ENCODE measurements at places on chromosomes 16 and 17.

GRCh38 chr17:2975469-2975958 lies 87.9 kb downstream of the OR1D5 start:
- no peak for DNase-seq

DNA sequence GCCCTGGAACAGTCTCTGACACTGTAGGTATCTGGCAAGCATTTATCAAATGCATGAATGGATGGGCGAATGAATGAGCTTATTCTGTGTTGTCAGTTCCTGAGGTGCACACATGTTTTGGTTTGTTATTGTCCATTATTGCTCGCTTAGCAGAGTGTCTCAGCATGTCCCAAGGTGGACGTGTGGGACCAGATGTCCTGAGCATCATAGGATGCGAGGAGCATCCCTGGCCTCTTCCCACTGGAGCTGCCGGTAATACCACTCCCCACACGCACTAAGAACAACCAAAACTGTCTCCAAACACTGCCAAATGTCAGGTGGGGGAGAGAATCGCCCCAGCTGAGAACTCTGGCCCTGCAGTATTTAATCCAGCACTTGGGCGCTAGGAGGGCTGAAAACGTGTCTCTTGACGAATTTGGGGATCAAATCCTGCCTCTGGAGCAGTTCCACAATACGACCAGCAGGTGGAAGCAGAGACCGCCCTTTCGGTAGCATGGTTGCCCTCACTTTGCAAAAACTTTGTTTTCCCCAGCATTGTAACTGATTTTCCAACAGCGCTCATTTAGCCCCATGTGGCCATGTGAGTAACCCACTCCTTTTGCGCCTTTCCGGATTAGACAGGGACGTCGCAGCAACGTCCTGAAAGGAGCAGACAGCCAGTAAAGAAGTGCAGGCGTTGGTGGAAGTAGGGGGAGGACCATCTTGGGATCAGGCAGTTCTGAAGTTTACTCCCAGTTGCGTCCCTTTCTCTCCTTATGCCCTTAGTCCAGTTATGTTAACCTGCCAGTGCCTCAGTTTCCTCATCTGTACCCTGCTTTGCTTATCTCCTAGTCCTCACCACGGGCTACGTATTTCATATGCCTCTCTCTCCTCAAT lies 22.7 kb downstream of the TMEM114 start:
- no peak for DNase-seq

GRCh38 chr16:88601313-88602036 lies 31.3 kb downstream of the ZC3H18 start:
- DNase-seq: no peak

DNA sequence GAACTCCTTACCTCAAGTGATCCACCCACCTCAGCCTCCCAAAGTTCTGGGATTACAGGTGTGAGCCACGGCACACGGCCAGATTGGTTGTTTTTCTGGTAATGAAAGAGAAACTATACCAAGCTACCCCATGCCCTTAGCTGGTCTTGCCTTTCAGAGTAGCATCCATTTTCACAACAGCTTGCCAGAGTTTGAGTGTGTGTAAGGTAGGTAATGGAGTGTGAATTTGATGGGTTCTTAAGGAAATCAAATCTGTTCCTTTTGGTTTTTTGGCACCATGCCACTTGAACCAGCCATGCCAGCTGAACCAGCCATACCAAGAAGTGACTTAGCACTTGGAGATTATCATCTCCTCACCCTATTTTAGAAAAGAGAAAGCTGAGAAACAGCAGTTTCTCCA lies 5.1 kb downstream of the CALCOCO2 start:
- DNase-seq: no peak

DNA sequence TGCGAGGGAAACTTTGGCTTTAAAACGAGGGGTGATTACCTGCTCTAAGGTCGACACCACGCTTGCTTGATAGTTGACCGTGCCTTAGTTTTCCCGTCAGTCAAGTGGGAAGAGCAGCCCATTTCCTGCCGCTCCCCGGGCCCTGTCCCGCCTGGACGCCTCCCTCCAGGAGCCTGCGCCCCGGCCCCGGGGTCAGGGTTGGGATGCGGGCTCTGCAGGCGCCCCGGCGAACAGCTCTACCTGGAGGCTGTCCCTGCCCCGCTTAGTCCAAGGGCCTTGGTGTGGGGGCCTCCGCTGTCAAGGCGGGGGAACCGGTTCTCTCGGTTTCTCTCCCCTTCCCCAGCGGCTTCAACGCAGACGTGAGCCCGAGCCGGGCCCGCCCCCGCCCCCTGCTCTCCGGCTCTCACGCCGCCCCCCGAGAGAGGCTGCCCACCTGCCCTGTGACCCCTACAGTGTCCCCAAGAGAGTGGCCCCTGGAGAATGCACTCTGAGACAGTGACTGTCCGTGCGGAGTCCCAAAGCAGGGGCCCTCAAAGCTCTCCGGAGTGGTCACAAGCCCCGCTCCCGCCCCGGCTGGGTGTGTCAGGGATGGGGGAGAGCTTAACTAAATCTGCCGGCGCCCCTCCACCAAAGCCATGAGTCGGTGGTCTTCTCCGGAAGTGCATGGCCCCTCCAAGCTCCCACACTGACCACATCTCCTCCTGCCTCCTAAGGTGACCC lies 117.4 kb upstream of the SMURF2 start:
- DNase-seq: no peak

DNA sequence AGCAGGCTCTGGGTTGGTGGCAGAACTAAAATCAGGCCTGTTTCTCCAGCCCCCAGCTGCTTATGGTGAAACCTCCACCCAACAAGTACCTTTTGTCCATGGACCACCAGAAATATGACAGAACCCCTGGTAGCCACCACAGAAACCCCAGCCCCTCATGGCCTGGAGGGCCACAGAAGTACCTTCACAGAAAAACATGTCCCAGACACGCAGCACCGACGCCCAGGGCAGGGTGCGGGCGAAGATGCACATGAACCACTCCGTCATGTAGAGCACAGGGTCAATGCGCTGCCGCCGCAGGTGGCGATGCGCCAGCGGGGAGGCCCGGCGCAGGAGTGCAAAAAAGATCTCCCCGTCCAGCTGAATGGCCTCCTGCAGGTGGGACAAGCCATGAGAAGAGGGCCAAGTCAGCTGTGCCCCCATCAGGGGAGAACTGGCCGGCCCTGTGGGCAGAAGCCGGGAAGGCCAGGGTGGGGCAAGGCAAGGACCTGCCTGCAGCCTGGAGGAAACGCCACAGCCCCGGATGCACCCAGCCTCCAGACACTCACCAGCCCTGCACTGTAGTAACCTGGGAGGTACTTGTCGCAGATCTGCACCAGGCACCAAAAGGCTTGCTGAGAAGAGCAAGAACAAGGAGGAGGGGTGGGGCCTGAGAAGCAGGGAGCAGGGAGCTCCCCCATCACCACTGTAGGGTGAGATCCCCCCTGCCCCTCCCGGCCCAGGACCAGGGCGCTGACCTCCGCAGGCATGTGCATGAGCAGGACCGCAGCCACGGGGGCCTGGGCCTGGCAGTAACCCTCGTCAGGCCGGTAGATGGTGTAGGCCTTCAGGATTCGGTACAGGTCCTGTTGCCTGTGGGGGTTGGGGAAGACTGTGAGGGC lies 4.1 kb upstream of the CD2BP2 start:
- DNase-seq: peak; percentile 85

GRCh38 chr17:82545071-82545462 lies 25.5 kb downstream of the FOXK2 start:
- no peak for DNase-seq

GRCh38 chr16:87550495-87550961 lies 51.8 kb upstream of the JPH3 start:
- no peak for DNase-seq
